H4 (cell line): ENCODE measurements at places on chromosomes 5 and 9. TPM values are rescaled to one million over a fixed set of nuclear protein-coding genes. Genes with fewer than 3 reads are reported as not detected.

CER1 gene
- not detected in 2 replicates for total RNA-seq

PIP5K1B gene
- total RNA-seq: 0.72 TPM in 1 of 2 replicates, not detected in the other

RGS7BP gene
- total RNA-seq: not detected in 2 replicates

TXNDC8 gene
- total RNA-seq: not detected in 2 replicates

MCC gene
- 7.9 and 8.8 TPM in 2 replicates for total RNA-seq

TMEFF1 gene
- total RNA-seq: 0.31 and 1.2 TPM in 2 replicates

HSPB3 gene
- 25.8 and 26.7 TPM in 2 replicates for total RNA-seq

GPR150 gene
- total RNA-seq: not detected in 2 replicates

PCDHB6 gene
- 3.6 and 4.1 TPM in 2 replicates for total RNA-seq

FKBP15 gene
- 15.6 and 21.8 TPM in 2 replicates for total RNA-seq

UGT3A2 gene
- 0.12 and 0.33 TPM in 2 replicates for total RNA-seq

ACOT12 gene
- not detected in 2 replicates for total RNA-seq

FAM174A gene
- total RNA-seq: 22.8 and 25.0 TPM in 2 replicates

F2RL1 gene
- 48.8 and 59.5 TPM in 2 replicates for total RNA-seq

FAM13B gene
- total RNA-seq: 7.7 and 11.3 TPM in 2 replicates

CRAT gene
- total RNA-seq: 14.5 and 21.2 TPM in 2 replicates

RASGEF1C gene
- total RNA-seq: 0.39 TPM in 1 of 2 replicates, not detected in the other

TAS2R1 gene
- not detected in 2 replicates for total RNA-seq

COL23A1 gene
- total RNA-seq: 0.08 TPM in 1 of 2 replicates, not detected in the other

GALNT12 gene
- total RNA-seq: 3.1 and 3.6 TPM in 2 replicates

PCDHGA6 gene
- 0.97 and 1.5 TPM in 2 replicates for total RNA-seq

SPZ1 gene
- total RNA-seq: not detected in 2 replicates

FABP6 gene
- total RNA-seq: 2.4 TPM in 1 of 2 replicates, not detected in the other

N4BP3 gene
- total RNA-seq: 0.25 and 0.39 TPM in 2 replicates

GFM2 gene
- total RNA-seq: 48.5 and 53.2 TPM in 2 replicates

CTSV gene
- total RNA-seq: 10.3 and 10.7 TPM in 2 replicates

PCDHAC2 gene
- 1.5 and 1.8 TPM in 2 replicates for total RNA-seq

AQP7 gene
- 0.97 TPM in 1 of 2 replicates, not detected in the other for total RNA-seq

TRMT10B gene
- 1.3 and 1.5 TPM in 2 replicates for total RNA-seq

HTR4 gene
- total RNA-seq: not detected in 2 replicates

GFI1B gene
- 0.10 TPM in 1 of 2 replicates, not detected in the other for total RNA-seq

CDH9 gene
- total RNA-seq: not detected in 2 replicates

PDCD1LG2 gene
- 1.9 TPM in 1 of 2 replicates, not detected in the other for total RNA-seq

MYOZ3 gene
- total RNA-seq: not detected in 2 replicates

DBN1 gene
- total RNA-seq: 140 and 153 TPM in 2 replicates

SCGB3A2 gene
- not detected in 2 replicates for total RNA-seq

OBP2B gene
- total RNA-seq: not detected in 2 replicates

CXCL14 gene
- total RNA-seq: 1.4 and 1.7 TPM in 2 replicates

CCNJL gene
- total RNA-seq: 6.6 and 7.4 TPM in 2 replicates

IFNA4 gene
- 0.27 TPM in 1 of 2 replicates, not detected in the other for total RNA-seq

CLTB gene
- 80.4 and 81.9 TPM in 2 replicates for total RNA-seq

OR1J2 gene
- not detected in 2 replicates for total RNA-seq

LCN2 gene
- total RNA-seq: 0.19 TPM in 1 of 2 replicates, not detected in the other

WWC1 gene
- 3.2 and 8.3 TPM in 2 replicates for total RNA-seq

TPPP gene
- 0.85 and 0.90 TPM in 2 replicates for total RNA-seq

HRCT1 gene
- 0.41 TPM in 1 of 2 replicates, not detected in the other for total RNA-seq

HMGCR gene
- total RNA-seq: 73.2 and 105 TPM in 2 replicates

HEXB gene
- total RNA-seq: 227 and 283 TPM in 2 replicates

INSYN2B gene
- 0.39 and 3.1 TPM in 2 replicates for total RNA-seq

AKNA gene
- 2.3 and 3.4 TPM in 2 replicates for total RNA-seq
